ENCODE measurements at places on chromosomes 2 and 18. TPM values are rescaled to one million over a fixed set of nuclear protein-coding genes. Genes with fewer than 3 reads are reported as not detected.

Gene LINC00305
- total RNA-seq: not detected

Gene KCNF1
- total RNA-seq: not detected

Gene PLEKHM3
- total RNA-seq: 3.7 TPM

Gene MC2R
- not detected for total RNA-seq

Gene CTAGE1
- not detected for total RNA-seq

Gene NGEF
- total RNA-seq: not detected

Gene TAF4B
- total RNA-seq: 54.6 TPM

Gene LHCGR
- not detected for total RNA-seq

Gene DCDC2C
- total RNA-seq: not detected

Gene APCDD1
- not detected for total RNA-seq

Gene TCF23
- not detected for total RNA-seq

Data from OCI-LY7 (cell line).